T-helper 17 cell (primary cell): ENCODE measurements at places on chromosomes 5 and 9.

- no peak overlapping the region for H3K27ac ChIP-seq
- no peak for DNase-seq
- H3K4me1 ChIP-seq, result no peaks in the 10 kb centered on the region
- peaks cover 11% of the 10 kb centered on the region for H3K27me3 ChIP-seq
- no peaks in the 10 kb centered on the region for H3K36me3 ChIP-seq
Measured at GRCh38 chr9:131043087-131043486, 34.1 kb downstream of the LAMC3 start.

DNA sequence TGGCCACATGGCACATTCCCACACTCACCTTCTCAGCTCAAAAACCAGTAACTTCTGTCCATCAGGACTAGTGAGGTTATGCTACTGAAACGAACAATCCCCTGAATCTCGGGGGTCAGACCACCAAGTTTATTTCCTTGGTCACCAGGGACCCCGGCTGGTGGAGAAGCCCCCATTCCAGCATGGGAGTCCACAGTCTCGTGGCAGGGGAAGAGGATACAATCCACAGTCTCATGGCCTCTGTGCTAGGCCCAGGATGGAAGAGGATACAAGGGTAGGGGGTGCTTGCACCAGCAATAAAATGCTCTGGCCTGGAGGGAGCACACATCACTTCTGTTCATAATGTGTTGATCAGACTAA is 7.4 kb upstream of the CARD19 start:
- H3K27me3 ChIP-seq, result no peaks in the 10 kb centered on the region
- DNase-seq, result no peak
- H3K36me3 ChIP-seq, result peaks cover 6% of the 10 kb centered on the region
- H3K4me1 ChIP-seq, result peaks cover 30% of the 10 kb centered on the region

- no peak for DNase-seq
- H3K4me3 ChIP-seq, result no peak overlapping the region
- H3K36me3 ChIP-seq, result no peaks in the 10 kb centered on the region
- peaks cover 14% of the 10 kb centered on the region for H3K4me1 ChIP-seq
- no peak overlapping the region for H3K27ac ChIP-seq
Measured at GRCh38 chr5:38445374-38446028, 110.9 kb downstream of the LIFR start.

GRCh38 chr9:108244686-108245085 is 611.1 kb downstream of the ACTL7B start:
- H3K4me1 ChIP-seq, result no peaks in the 10 kb centered on the region
- H3K36me3 ChIP-seq, result no peaks in the 10 kb centered on the region
- H3K27ac ChIP-seq, result no peak overlapping the region
- no peaks in the 10 kb centered on the region for H3K27me3 ChIP-seq
- no peak for DNase-seq

- H3K27me3 ChIP-seq, result peaks cover 41% of the 10 kb centered on the region
- H3K4me3 ChIP-seq, result no peak overlapping the region
- no peaks in the 10 kb centered on the region for H3K36me3 ChIP-seq
- H3K4me1 ChIP-seq, result peaks cover 2% of the 10 kb centered on the region
Measured at GRCh38 chr5:58484505-58484904, 6.7 kb upstream of the GAPT start.

- no peak for DNase-seq
- H3K4me1 ChIP-seq, result no peaks in the 10 kb centered on the region
- H3K27me3 ChIP-seq, result peaks cover 14% of the 10 kb centered on the region
- H3K4me3 ChIP-seq, result no peak overlapping the region
- H3K27ac ChIP-seq, result no peak overlapping the region
Measured at GRCh38 chr9:91644433-91644832, 220.8 kb upstream of the NFIL3 start.

- no peak overlapping the region for H3K4me3 ChIP-seq
- H3K27ac ChIP-seq, result no peak overlapping the region
- no peaks in the 10 kb centered on the region for H3K27me3 ChIP-seq
- no peaks in the 10 kb centered on the region for H3K36me3 ChIP-seq
- DNase-seq, result no peak
- H3K4me1 ChIP-seq, result no peaks in the 10 kb centered on the region
Measured at GRCh38 chr5:143693651-143694252, 118.2 kb upstream of the HMHB1 start.

GRCh38 chr5:178111925-178112324 is 1.4 kb upstream of the N4BP3 start:
- no peak overlapping the region for H3K27ac ChIP-seq
- peaks cover 31% of the 10 kb centered on the region for H3K4me1 ChIP-seq
- no peaks in the 10 kb centered on the region for H3K27me3 ChIP-seq
- H3K36me3 ChIP-seq, result no peaks in the 10 kb centered on the region
- no peak overlapping the region for H3K4me3 ChIP-seq
- no peak for DNase-seq

DNA sequence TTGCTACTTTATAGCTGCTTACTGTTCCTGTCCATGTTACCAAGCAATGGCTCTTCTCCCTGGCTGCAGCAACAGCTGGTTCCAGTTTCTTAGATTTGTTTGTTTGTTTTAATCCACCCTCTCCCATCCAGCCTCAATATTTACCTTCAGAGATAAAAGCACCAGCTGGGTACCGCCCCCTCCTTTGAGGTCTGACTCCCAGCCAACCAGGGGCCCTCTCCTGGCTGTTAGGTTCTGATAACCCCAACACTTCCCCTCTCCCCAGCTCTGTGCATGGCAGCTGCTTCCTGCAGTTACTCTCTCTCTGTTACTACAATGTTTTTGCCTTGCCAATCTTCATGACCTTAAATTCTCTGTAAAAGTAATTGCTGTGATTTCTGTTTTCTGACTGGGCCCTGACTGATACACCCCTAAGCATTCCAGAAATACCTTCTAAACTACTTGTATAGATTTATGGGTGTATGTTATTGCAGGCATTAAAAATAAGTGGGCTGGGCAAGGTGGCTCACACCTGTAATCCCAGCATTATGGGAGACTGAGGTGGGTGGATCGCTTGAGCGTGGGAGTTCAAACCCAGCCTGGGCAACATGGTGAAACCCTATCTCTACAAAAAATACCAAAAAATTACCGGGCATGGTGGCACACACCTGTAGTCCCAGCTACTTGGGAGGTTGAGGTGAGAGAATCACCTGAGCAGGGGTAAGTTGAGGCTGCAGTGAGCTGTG is 2.6 kb upstream of the GCNT1 start:
- no peaks in the 10 kb centered on the region for H3K36me3 ChIP-seq
- no peak overlapping the region for H3K4me3 ChIP-seq
- peaks cover 23% of the 10 kb centered on the region for H3K4me1 ChIP-seq
- DNase-seq, result peak; percentile 35

GRCh38 chr5:154097031-154097430 is 58.3 kb downstream of the MFAP3 start:
- H3K4me1 ChIP-seq, result no peaks in the 10 kb centered on the region
- no peak for DNase-seq
- H3K27me3 ChIP-seq, result peaks cover 36% of the 10 kb centered on the region
- H3K36me3 ChIP-seq, result peaks cover 4% of the 10 kb centered on the region
- H3K27ac ChIP-seq, result no peak overlapping the region

DNA sequence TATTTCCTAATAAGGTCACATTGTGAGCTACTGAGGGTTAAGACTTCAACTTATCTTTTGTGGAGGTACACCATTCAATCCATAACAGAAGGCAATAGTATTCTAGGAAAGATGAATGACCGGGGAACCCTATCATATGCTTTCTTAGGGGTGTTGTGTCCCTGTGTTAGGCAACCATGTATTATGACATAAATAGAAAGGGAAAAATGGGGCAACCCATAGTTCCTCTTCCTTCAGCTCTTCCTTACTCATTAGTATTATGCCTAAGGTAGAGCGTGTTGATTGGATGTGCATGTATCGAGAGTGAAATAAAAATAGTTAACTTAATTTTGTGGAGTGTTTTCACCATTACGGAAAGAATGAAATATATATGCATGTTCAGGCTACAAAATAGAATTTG is 6.0 kb upstream of the CCNJL start:
- no peak overlapping the region for H3K27ac ChIP-seq
- peaks cover 4% of the 10 kb centered on the region for H3K4me1 ChIP-seq
- peaks cover 2% of the 10 kb centered on the region for H3K36me3 ChIP-seq
- DNase-seq, result no peak

DNA sequence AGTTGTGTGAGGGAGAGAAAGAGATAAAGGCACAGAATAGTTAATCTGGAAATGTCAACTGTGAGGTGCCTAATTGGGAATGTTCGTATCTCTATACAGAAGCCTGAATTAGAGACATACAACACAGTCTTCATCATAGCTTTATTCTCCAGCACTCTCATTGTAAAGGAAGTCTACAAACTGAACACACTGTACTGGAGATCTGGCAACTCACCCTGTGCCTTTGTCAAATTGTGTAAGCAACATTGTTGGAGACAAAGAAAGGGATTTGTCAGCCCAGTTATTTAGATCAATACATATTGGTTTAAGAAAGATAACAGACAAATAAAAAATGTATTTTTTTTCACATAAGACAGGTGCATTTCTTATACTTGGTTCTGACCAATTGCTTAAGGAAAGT is 832.9 kb upstream of the DMAC1 start:
- no peaks in the 10 kb centered on the region for H3K36me3 ChIP-seq
- no peaks in the 10 kb centered on the region for H3K4me1 ChIP-seq
- peaks cover 21% of the 10 kb centered on the region for H3K27me3 ChIP-seq
- DNase-seq, result no peak
- no peak overlapping the region for H3K27ac ChIP-seq

DNA sequence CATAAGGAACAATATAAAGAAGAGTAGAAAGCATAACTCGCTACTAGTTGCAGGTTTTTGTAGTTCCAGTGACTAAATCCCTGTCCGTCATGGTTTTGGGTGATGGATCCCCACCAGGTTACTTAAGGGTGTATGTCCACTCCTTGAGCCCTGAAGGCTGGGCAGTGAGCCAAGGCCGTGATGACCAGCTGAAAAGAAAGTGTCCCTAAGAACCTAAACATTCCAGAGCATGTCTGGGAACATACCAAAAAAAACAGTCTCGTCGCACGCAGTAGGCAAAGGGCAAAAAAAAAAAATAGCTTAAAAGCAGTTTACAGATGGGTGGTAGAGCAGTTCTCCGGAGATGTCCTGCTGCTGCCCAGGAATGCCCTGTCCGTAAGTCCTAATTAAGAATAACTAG is 21.4 kb upstream of the SNAPC3 start:
- H3K27ac ChIP-seq, result no peak overlapping the region
- H3K27me3 ChIP-seq, result peaks cover 8% of the 10 kb centered on the region

- no peaks in the 10 kb centered on the region for H3K27me3 ChIP-seq
- DNase-seq, result no peak
- H3K27ac ChIP-seq, result no peak overlapping the region
- H3K4me3 ChIP-seq, result no peak overlapping the region
- no peaks in the 10 kb centered on the region for H3K36me3 ChIP-seq
Measured at GRCh38 chr9:79189511-79189924, 382.2 kb upstream of the TLE4 start.

DNA sequence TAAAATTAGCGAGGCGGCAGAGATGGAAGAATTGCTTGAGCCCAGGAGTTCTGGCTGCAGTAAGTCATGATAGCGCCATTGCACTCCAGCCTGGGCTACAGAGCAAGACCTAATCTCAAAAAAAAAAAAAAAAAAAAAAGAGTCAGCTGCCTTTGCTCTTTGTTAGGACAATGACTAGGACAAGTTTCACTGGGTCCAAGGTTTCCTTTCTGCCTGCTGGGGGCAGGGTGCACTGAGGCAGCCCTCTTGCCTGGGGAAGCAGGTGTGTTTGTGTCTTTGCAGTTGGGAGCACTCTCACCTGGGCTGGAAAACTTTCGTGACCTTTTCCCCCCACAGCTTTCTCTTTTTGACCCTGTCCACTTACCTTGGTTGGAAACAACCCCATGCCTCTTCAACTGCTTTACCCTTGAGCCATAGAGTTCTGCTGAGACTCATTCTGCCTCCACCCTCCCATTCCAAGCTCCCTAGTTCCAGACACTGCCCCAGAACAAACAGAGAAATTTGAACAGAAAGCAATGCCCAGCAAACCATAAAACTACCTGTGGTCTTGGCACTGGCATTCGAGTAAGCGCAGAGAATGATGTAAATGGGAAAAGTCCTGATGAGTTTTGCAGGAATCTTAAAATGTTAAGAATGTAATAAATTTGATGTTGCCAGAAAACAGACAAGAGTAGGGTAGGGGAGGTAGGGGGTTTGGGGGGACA is 17.0 kb upstream of the MYO10 start:
- no peaks in the 10 kb centered on the region for H3K36me3 ChIP-seq
- no peak overlapping the region for H3K4me3 ChIP-seq
- H3K4me1 ChIP-seq, result no peaks in the 10 kb centered on the region

DNA sequence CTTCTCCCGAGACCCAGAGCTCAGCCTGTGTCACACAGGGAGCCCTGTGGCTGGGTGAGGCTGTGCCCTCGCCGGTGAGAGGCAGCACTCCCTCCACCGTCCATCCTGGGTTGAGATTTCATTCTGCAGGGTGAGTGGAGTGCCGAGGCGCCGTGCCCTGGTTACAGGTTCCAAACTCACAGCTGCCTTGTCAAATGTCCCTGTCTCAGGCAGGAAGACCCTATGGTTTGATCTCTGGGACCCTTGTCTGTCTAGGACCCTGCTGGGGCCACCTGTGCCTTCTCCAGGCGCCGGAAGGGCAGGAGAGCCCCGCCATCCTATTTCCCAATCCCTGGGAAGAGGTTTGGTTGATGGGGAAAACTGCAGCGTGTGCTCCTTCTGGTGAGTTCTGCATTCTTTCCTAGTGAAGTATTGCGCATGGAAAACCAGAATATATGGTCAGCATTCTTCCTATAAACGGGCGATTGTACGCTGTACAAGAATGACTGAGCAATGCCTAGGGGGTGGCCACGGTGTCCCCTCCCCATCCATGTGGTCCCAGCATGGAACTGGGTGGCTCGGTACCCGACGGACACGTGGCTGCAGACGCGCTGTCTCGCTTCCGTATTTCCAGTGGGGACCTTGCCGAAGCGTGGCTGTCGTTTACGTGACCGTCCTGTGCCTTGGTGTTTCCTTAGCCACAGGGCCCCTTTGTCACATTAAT is 95.9 kb upstream of the COL5A1 start:
- H3K27me3 ChIP-seq, result peaks cover 39% of the 10 kb centered on the region

GRCh38 chr9:15142878-15143534 is 164.0 kb downstream of the TTC39B start:
- H3K4me1 ChIP-seq, result peaks cover 2% of the 10 kb centered on the region
- DNase-seq, result no peak
- no peak overlapping the region for H3K27ac ChIP-seq
- H3K36me3 ChIP-seq, result no peaks in the 10 kb centered on the region
- peaks cover 20% of the 10 kb centered on the region for H3K27me3 ChIP-seq
